ENCODE measurements at places on chromosomes 5 and 9.

GRCh38 chr5:10831419-10831818 is 70.4 kb upstream of the DAP start:
- no peak for DNase-seq

GRCh38 chr5:78632467-78632866 is 16.1 kb downstream of the LHFPL2 start:
- no peak for DNase-seq

DNA sequence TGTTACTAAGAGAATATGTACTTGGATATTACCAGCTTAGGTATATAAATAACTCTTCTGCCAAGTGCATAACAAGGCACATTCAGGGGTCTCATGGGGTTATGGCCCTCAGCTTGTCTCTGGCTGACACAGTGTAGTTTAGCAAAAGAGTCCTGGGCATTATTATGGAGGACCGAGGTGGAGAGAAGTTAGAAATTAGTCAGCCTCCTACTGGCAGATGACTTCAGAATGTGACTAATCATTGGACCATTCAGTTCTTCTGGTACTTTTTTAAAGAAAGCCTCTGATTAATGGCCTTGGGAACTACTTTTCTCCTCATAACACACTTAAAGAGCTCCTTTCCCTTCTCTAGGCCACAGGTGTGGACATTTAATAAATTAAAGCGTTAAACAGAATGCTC is 178.9 kb downstream of the SH3GL2 start:
- DNase-seq: no peak

GRCh38 chr9:78127279-78128225 is 95.9 kb upstream of the GNAQ start:
- no peak for DNase-seq

DNA sequence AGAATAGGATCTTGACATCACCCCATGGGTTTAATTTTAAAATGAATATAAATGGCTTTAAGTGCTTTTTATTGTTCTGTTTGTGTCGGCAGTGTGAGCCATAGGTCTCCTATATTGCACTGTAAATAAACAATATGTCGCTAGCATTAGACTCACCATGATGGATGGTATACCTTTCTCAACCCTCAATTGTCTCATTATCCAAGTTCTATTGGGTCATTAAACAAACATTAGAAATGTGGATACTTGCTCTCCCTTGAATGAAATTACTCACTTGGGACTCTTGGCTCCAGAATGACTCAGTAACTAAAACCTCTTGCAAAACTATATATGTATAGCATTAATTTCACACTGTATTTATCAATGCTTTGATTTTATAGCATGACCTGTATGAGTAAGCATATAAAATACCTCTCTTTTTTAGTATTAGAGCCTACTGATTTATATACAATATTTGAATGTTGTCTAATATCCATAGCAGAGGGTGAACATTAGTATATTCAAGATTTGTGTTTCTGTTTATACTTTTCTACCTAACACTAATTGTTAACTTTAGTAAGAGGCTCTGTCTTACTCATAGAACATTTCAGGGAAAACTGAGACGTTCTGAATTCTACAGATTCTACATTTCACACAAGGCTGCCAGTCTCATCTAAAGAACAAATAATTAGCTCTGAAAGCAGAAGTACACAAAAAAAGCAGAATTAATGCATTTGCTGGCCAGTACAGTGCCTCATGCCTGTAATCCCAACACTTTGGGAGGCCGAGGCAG is 303.8 kb upstream of the PRR16 start:
- DNase-seq: no peak

DNA sequence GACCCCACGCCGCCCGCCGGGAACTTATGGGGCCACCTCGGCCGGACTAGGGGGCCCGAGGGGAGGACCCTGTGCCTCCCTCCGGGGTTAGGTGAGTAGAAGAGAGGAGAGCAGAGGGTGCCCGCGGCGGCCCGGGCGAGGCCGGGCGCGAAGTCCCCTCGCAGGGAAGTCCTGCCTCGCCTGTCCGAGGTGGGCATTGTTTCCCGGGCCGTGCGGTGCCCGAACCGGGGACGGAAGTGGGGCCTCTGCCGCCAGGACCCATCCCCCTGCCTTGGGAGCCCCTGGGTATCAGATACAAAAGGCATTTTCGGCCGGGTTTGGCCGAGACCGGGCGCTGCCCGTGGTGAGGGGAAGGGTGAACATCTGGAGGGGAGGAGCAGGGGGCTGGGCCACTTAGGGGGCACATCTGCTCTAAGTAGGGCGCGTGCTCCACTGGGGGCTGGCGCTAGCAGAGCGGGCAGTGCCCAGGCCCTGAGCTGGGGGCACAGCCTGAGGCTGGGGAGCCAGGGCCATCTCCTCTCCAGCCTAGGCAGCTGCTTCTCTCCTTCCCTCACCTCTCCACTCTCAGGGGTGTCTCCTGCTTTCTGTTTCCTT is 48.2 kb downstream of the DAB2IP start:
- DNase-seq: peak; percentile 23
